ENCODE measurements at places on chromosomes 16 and 17.

DNA sequence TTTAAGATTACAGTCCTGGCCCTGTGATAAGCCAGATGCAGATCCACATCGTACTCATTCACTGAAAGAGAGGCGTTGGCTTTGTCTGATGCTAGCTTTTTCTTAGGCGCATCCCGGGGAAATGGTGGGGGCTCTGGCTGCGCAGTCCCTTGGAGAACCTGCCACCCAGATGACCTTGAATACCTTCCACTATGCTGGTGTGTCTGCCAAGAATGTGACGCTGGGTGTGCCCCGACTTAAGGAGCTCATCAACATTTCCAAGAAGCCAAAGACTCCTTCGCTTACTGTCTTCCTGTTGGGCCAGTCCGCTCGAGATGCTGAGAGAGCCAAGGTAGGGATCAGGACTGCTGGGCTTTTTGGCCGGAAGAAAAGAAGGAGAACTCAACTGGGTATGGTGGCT lies 24.0 kb downstream of the POLR2A start:
- no peak for DNase-seq

DNA sequence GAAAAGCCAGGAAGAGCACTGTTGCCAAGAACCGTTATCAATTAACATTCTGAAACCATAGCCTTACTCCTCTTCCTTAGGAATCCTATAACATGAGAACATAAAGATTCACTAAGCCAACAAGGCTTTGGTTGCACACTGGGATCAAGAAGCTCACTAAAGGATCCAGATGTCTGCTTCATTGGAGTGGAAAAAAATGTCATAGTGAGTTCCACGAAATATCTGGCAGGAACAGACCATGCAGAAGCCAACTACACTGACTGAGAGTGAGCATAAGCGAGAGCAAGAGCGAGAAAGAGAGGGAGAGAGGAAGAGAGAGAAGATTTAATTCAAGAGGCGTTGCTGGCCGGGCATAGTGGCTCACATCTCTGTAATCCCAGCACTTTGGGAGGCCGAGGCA lies 13.4 kb upstream of the MEIOC start:
- DNase-seq = no peak

- no peak for DNase-seq
These were observed 11.3 kb downstream of the CX3CL1 start for GRCh38 chr16:57383276-57384247.

DNA sequence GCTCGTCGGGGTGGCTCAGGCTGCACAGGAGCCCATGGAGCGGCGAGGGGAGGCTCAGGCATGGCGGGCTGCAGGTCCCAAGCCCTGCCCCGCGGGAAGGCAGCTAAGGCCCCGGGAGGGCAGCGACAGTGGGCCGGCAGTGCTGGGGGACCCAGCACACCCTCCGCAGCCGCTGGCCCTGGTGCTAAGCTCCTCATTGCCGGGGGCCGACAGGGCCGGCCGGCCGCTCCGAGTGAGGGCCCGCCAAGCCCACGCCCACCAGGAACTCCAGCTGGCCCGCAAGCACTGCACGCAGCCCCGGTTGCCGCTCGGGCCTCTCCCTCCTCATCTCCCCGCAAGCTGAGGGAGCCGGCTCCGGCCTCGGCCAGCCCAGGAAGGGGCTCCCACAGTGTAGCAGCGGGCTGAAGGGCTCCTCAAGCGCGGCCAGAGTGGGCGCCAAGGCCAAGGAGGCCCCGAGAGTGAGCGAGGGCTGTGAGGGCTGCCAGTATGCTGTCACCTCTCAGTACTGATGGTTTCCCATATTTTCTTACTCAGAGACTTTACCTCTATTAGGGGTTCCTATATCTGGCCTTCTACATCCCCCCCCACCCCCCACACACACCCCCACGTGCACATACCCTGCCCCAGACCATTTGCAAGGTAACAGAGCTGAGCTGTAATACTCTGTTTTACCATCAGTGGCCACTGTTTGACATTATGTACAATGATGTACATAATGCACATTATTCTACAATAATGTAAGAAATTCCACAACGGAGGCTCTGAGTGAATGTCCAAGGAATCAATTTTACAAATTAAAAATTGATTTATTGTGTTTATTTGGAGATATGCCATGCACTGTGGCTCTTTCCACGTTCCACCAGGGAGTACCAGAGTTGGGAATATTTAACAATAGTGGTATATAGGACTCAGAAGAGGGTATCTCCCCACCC lies 3.7 kb upstream of the VAT1L start:
- no peak for DNase-seq

DNA sequence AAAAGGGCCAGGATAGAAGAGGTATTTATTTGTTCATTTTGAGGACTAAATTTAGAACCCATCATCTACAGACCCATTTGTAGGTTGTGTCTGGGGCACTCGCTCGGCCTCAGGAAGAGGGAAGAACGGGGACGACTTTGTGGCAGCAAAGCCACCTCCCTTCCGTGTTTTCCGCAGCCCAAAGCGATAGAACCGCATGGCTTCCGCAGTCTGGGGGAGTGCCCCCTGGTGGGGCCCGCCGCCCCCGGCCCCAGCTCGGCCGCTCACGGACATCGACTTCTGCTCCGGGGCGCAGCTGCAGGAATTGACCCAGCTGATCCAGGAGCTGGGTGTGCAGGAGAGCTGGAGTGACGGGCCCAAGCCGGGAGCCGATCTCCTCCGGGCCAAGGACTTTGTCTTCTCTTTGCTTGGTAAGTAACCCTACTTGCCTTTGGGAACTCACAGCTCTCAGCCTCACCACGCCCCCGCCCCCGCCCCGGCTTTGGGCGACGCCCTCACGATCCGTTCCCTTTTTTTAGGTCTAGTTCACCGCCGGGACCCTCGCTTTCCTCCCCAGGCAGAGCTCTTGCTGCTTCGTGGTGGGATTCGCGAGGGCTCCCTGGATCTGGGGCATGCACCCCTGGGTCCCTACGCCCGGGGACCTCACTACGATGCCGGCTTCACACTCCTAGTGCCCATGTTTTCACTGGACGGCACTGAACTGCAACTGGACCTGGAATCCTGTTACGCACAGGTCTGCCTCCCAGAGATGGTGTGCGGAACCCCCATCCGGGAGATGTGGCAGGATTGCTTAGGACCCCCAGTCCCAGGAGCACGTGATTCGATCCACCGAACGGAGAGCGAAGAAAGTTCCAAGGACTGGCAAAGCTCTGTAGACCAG lies 681 bp downstream of the TMEM102 start:
- DNase-seq = no peak

DNA sequence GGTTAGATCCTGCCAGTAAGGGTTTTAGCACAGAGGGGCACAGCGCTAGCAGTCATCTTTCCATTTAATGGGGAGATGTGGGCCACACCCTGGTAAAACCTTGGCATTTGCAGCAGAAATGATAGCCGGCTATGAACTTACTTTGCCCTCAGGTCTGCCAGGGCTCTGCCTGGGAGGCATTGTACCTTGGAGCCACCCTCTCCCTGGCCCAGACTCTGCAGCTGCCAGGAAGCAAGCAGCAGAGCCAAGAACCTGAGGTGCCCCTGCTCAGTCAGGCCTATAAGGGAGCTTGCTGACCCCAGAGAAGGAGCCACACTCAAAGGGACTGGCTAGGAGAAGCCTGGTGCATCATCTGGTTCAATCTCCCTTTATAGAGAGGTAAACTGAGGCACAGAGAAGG lies 23.7 kb upstream of the PHF12 start:
- no peak for DNase-seq

GRCh38 chr17:75486151-75486550 lies 29.2 kb downstream of the CASKIN2 start:
- DNase-seq = no peak

- DNase-seq = no peak
These were observed 11.2 kb upstream of the DNAH17 start for GRCh38 chr17:78588258-78589030.

DNA sequence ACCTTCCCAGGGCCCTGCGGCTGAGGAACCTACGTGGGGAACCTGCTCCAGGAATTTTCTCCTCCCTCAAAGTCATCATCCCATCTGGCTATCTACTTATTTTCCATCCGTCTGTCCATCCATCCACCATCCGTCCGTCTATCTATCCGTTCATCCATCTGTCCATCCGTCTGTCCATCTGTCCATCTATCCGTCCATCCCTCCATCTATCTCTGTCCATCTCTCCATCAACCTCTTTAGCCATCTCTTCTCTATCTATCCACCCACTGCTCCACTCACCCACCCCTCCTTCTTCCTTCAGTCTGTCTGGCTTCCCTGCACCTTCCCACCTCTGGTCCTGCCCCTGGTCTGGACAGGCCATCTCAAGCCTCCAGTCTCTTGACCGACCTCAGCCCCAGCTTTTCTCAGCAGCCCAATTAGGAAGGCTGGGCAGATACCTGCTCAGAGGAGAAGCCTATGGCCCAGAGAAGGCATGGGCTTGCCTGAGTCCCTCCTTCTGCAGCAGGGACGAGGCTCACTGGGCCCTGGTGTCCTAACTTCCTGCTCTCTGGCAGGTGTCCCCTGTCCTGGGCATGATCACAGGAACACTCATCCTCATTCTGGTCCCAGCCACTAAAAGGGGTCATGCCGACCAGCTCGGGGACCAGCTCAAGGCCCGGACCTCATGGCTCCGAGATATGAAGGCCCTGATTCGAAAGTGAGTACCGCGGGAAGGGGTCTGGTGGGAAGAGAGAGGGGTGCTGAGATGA lies 23.0 kb downstream of the MYBBP1A start:
- DNase-seq = no peak

Data from activated naive CD8-positive, alpha-beta T cell treated with anti-CD3 and anti-CD28 coated beads, Interleukin-2, amount 50 U/mL, for 16 hours (primary cell).